NCI-H1048 (cell line): ENCODE measurements at places on chromosomes 7 and 10.

GRCh38 chr10:29634764-29635625 is at the start of gene SVIL:
SVIL (minus strand) TSS chr10:29634971; CDS start chr10:29555058, 79,913 bp downstream.
- DNase-seq, result no peak

DNA sequence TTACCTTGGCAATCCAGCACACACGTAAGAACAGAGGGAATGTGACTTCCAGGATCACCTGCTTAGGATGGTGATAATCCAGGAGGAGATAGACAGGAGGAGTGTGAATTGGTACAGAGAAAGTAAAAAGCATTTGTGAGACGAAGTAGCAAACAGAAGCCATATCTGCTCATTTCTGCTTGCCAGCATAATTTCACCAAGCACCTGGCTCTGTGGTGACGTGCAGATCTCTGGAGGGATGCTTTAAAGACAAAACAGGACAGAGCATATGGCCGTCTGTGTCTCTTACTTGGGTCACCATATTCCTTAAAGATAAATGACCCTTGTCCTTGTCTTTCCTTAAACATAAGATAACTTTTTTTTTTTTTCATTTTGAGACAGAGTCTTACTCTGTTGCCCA is 90.2 kb upstream of the ARHGAP21 start:
- no peak for DNase-seq

DNA sequence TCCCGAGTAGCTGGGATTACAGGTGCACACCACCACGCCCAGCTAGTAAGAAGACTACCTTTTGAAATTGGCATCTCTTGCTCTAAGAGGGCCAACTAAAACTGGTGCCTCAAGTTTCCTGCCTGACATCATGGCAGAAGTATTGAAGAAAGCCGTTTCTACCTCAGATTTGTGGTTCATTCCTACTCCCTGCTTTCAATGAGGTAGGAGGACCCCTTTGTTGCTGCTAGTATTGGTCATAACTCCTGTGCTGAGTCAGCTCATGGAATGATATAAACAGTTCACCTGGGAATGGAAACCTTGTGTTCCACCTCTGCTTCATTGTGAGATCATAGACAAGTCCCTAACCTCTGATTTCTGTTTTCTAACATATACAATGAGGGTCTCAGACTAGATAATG is 82.8 kb downstream of the CDK6 start:
- no peak for DNase-seq

DNA sequence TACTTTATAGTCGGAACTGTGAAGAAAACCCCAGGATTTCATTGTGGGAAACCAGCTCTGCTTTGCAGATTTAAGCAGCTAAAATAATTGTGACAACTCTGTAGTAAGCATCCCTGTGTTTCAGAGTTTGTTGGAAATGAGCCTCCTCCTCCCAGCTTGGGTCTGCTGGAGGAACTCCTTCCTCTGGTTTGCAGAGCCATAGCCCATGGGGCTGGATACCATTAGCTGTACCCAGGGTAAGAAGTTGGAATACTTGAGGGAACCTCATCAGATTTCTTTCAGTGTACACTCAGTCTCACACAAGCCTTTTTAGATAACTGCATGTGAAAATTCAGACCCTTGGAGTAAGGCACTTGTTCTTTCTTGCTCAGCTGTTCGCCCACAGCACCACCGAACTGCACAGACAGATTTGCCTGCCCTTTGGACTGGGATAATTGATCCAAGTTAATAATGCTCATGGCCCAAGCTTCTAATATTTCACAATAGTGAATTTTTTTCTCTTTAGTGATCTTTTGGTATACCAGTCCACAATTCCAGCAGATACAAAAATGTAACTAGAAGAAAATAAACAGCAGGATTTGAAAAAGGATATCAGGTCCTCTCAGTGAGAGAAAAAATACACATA is 467.4 kb upstream of the FZD8 start:
- no peak for DNase-seq

DNA sequence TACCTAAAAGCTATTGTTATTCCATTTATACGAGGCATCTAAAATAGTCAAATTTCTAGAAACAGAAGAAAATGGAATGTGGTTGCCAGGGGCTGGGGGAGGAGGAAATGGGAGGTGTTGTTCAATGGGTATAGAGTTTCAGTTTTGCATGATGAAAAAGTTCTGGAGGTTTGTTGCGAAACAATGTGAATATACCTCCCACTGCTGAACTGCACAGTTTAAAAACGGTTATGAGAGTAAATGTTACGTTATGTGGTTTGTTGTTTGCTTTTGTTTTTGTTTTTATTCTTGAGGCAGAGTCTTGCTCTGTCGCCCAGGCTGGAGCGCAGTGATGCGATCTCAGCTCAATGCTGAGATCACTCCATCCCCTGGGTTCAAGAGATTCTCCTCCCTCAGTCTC is 64.9 kb upstream of the NRBF2 start:
- DNase-seq, result peak; percentile 3

GRCh38 chr7:106124186-106124585 is 12.1 kb upstream of the SYPL1 start:
- no peak for DNase-seq

DNA sequence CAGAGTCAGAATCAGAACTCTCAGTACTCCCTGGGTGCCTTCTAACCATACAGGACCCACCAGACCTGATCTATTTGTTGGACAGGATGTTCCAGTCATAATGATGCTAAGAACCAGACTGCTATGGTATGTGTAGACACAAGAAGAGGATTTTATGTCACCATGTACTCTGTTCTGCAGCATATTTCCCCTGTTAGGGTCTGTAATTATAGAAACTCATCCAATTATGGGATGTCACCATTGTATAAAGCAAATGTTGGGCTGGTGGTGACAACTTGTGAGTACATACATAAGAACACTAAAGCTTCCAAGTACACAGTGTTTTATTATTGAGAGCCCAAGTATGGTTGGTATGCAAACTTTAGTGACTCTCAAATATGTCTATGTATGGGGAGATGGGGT is 67.1 kb upstream of the AGBL3 start:
- DNase-seq, result no peak

DNA sequence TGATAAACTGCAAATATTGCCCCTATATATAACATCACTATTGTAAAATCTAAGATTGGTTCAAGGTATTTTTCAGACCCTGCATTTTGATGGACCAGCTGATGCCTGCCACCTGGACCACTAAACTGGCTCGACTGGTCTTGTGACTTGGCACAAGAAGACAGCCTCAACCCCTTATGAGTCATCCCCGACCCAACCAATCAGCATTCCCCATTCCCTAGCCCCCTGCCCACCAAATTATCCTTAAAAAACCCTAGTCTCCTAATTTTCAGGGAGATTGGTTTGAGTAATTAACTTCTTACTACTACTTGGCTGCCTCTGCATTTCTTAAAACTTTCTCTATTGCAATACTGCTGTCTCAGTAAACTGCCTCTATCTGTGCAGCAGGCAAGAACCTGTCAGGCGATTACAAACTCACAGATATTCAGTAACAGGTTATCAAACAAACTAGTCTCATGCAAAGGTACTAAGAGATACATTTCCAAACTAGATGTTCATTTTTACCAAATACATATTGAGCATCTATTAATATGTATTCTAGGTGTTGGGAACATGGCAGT is 5.5 kb downstream of the CCDC186 start:
- no peak for DNase-seq

DNA sequence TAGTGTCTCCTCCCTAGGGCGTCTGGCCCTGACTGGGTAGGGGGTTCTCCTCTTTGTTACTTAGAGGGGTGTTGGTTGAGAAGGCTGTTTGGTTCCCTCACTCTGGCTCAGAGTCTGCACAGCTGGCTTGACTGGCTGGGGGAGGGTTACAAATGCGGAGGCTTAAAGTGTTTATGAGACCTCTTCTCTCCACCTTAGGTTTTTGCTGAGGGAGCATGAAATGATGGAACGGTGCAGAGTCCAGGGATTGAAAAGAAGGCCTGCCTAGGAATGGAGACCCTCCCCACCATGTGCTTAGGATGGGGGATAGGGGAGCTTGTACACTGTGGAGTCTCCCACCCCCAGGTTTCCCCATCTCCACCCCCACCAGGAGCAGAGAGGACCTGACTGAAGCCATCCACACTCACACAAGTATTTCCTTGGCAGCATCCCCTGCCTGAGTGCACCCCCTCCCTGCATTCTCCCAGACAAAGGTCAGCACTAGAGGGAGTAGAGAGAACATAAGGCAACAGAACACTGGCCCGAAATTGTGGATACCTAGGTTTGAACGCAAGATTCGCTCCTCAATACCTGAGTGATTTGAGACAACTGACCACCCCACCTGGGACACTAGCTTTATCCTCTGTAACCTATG is 1.7 kb upstream of the LDB1 start:
- no peak for DNase-seq

- DNase-seq, result no peak
Observed at GRCh38 chr7:87818336-87818735, 57.8 kb downstream of the SLC25A40 start.

GRCh38 chr7:96993094-96993865 is 12.1 kb upstream of the DLX6 start:
- DNase-seq, result no peak

- DNase-seq, result no peak
Observed at GRCh38 chr7:128434413-128435326, 21.0 kb upstream of the HILPDA start.

- DNase-seq, result no peak
Observed at GRCh38 chr7:7832518-7832917, 114.1 kb upstream of the RPA3 start.

DNA sequence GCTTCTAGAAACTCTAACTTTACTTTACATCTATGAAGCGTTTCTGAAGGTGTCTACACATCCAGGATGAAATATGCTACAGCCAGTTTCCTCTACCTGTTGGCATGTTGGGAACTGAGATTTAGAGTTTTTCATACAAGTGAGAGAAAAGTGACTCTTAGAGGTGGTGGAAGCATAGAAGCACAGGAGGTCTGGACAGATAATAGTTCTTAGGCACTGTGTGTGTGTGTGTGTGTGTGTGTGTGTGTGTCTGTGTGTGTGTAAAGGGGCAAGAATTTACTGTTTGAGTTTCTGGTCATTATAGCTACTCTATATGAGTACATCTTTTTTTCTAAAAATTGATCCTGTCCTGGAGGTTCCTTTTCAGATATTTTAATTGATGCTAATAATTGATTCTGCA is 110.7 kb upstream of the MTPN start:
- no peak for DNase-seq

GRCh38 chr10:69145329-69145728 is 21.4 kb downstream of the VPS26A start:
- no peak for DNase-seq

- no peak for DNase-seq
Observed at GRCh38 chr10:95550073-95550672, 11.0 kb downstream of the SORBS1 start.

- no peak for DNase-seq
Observed at GRCh38 chr10:24034571-24034970, 174.4 kb upstream of the KIAA1217 start.

- no peak for DNase-seq
Observed at GRCh38 chr7:158361326-158361946, 226.2 kb downstream of the PTPRN2 start.

- no peak for DNase-seq
Observed at GRCh38 chr7:92835851-92836488, 403 bp downstream of the CDK6 start.

GRCh38 chr7:150489782-150490181 is 24.9 kb upstream of the GIMAP7 start:
- no peak for DNase-seq
